ENCODE measurements at places on chromosomes 7 and 10.

DNA sequence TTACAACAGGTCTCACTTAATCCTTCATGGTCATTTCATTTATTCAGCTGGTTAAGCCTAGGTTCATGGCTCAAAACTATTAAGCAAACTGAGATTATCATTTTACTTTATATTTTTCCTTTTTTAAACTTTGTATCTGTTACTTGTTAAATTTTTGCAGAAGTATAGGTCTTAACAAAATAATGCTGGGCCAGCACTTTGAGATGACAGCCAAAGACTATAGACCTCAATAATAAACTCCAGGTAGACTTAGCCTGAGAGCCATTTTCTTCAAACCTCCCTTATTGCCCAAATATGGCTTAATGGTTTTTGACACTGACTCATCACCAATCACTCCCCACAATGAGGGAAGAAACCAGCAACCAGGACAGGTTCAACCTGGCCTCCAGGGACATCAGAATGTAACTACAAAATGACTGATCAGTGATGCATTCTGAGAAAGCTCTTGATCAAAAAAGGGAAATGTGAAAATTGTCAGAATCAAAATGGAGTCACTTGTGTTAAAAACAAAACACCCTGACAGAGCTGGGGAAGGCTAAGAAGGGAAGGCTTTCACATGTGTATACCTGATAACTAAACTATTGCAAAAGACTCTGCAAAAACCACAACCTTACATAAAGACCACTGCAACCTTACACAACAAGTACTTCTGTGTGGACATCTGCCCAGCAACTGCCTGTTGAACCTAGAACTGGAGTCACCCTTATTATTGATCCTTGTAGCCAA is 2.1 kb upstream of the CCDC126 start:
- DNase-seq, result no peak

GRCh38 chr10:81026591-81026990 is 488.9 kb downstream of the SH2D4B start:
- DNase-seq, result no peak

GRCh38 chr10:43595739-43596298 is 10.4 kb upstream of the ZNF485 start:
- no peak for DNase-seq

DNA sequence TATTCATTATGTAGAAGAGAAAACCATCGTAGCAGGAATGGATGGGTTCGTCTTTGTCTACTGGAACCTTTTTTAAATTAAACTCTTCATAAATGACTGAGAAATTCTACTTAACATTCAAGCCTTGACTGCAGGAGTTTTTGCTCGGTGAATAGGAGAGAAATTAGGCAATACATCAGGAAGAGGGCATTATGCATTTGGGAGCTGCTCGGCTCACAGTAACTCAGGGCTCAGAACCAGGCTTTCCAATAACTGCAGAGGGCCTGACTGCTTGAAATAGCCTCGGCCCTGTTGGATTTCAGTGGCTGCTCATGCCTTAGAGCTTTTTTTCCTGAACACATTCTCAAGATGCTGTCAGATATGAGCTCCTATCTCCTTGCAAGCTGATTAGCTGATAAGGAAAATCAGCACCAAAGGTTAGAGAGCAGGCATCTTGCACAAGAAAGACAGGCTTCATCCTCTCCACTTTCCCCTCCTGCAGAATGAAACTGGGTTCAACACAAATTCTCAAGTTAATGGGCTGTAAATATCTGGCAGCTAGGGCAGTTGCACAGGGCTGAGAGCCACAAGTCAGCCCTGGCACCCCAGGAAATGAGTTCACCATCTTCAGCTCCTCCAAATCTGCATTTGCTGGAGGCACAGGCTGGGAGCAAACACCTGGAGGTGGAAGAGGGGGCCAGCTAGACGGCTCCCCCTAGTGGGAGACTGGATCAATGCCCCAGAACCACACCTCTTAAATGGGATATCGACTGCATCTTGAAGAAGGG is 24.3 kb downstream of the TECTB start:
- no peak for DNase-seq

GRCh38 chr7:37916017-37916672 is 472 bp downstream of the SFRP4 start:
- DNase-seq, result no peak
